Activated CD4-positive, alpha-beta T cell treated with anti-CD3 and anti-CD28 coated beads, Interleukin-10, Interleukin-2, amounts not matched to agents 100 ng/mL and 50 ng/mL, durations not matched to agents 16 hours and 8 hours (primary cell): ENCODE measurements at places on chromosomes 5 and 9.

GRCh38 chr9:34463098-34463900 lies 4.7 kb downstream of the DNAI1 start:
- DNase-seq, result peak; percentile 64

DNA sequence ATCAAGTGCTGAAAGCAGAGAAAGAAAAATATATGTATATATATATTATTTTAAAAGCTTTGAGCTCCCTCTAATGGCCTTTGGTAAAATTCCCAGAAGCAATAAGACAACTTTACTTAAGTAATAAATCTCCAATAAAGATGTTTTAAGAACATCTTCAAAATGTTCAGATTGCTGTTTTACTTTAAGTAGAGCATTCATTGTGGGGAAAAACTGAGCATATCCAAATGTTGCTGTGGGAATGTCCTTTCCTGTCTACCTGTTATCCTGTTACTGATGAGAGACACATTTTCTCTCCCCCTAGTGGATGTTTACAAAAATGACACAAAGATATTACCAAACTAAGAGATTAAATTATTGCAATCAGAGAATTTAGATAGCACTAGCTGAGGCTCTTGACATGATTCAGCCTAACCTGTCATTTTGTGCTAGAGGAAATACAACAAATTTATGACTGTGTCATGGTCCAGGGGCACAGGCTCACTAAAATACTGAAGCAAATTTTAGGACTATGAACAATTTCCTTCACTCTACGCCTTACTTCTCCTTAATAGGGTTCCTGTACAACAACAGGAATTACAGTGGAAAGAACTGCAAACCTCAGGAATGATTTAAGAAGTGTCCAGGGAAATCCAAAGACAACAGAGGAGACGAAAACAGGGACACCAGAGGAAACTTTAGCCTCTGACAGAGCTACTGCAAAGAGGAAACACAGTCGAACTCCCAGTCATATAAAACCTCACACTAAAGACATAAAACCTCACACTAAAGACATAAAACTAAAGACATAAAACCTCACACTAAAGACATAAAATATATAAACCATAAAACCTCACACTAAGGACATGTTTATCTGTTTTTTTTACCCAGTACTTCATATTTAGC lies 24.3 kb upstream of the PRRC1 start:
- peak; percentile 31 for DNase-seq

GRCh38 chr9:69180200-69180599 lies 6.1 kb downstream of the TJP2 start:
- no peak for DNase-seq

- no peak for DNase-seq
Observed at GRCh38 chr9:123957168-123957721, 27.3 kb upstream of the DENND1A start.

DNA sequence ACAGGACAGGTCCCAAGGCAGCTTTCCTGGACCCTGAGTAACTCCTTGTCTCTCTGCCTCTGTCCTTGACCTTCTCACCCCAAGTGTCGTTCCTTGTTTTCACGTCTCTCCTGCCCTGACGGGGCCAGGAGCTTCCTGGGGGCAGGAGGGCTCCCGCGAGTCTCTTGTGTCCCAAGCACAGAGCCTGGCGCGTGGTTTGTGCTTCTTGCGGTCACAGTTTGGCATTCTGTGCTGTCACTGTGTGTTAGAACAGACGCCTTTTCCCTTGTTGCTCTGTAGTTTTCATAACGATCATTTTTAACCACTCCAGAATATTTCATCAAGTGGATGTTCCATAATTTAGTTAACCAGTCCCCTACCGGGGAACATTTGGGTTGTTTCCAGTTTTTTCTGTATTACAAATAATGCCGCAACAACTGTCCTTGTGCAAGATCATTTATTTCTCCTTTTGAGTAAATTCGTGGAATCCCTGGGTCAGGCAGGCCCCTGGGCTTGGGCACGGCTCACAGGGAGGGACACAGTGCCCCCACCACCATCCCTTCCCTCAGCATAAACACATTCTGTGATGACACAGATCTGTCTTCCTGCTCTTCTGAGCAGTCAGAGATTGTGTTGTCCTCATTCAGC lies 71.9 kb downstream of the TSPAN17 start:
- no peak for DNase-seq

DNA sequence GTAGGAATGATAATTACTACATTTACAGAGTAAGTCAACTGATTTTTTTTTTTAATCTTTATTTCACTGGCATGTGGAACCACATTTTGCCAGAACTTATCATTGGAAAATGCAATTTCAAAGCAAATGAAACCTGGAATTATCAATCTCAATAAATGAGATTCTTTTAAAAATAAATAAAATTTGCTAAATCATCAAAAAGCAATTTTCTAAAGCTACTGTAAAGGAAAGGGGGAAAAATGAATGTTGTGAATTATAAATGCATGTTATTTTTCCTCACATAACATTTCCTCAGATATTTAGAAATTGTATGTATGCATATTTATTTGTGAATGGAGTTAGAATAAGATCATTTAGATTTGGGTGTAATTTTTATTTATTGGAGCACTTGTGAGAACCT lies 89.9 kb upstream of the GRHPR start:
- no peak for DNase-seq

DNA sequence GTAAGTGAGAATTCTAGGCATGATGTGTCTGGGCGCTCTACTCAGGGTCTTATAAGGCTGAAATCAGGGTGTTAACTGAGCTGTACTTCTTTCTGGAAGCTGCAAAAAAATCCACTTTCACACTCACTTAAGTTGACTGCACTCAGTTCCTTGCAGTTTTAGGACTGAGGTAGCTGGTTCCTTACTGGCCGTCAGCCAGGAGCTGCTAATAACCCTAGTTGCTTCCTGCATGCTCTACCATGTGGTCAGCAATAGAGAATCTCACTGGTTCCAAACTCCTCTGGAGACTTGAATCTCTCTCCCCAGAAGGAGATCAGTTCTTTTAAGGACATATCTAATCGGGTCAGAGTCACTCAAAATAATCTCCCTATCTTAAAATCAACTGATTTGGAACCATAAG lies 911.2 kb downstream of the EFNA5 start:
- no peak for DNase-seq

DNA sequence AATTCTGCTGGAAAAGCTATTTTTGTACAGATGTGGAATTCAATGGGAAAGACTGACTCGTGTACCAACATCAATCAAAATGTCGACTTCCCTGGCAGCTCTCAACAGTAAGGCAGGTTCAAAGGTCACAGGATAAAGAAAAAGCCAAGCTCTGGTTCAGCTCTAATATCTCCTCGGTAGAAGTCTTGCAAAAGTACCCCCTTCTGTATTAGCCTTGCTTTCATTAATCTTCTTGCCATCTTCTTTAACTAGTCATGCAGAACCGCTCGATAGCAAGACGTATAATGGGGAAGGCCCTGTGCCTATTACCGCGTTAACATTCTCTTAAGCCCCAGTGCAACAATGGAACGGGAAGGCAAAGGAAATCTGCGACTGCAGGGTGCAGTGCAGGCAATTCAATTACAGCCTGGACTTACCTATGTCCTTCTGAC lies 201.2 kb downstream of the GAPVD1 start:
- DNase-seq, result no peak

GRCh38 chr5:24742334-24742733 lies 97.6 kb upstream of the CDH10 start:
- no peak for DNase-seq

DNA sequence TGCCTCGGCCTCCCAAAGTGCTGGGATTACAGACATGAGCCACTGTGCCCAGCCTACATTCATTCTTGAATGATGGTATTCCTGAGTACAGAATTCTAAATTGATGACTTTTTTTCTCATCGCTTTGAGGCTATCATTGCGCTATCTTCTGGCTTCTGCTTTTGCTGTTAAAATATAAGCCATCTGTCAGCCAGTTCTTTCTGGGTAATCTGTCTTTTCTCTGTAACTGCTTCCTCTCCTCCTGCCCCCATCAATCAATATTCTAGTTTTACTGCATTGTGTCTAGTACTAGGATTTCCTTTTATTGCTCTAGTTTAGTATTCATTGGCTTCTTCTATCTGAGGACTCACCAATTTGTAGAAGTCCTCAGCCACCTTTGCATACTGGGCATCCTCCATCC lies 89.0 kb downstream of the PLPP1 start:
- DNase-seq, result no peak

DNA sequence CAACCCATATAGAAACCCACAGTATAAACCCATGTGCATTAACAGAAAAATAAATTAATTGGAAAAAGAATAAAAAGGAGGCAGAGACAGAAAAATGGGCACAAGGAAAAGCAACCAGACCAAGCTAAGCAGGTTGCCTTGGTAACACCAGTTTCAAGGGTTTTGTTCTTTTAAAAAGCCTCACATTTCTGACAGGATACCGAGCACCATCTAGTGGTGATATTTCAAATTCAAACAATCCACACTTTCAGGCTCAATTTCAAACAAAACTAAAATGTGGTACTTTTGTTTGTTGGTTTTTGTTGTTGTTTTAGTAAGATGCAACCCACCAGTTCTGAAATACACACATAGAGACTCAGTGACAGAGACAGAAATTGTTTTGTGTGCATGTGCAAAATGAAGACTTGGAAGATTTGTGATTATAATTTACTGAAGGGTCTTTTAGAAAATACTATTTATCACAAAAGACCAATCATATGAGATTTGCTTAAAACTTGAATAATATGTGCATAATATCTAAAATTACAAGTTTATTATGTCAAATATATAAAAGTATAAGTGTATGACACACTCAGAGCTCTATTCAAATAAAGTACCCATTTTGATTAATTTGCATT lies 318.2 kb downstream of the SLCO4C1 start:
- DNase-seq, result peak; percentile 46

GRCh38 chr9:27722866-27723265 lies 149.6 kb upstream of the C9orf72 start:
- DNase-seq, result no peak

DNA sequence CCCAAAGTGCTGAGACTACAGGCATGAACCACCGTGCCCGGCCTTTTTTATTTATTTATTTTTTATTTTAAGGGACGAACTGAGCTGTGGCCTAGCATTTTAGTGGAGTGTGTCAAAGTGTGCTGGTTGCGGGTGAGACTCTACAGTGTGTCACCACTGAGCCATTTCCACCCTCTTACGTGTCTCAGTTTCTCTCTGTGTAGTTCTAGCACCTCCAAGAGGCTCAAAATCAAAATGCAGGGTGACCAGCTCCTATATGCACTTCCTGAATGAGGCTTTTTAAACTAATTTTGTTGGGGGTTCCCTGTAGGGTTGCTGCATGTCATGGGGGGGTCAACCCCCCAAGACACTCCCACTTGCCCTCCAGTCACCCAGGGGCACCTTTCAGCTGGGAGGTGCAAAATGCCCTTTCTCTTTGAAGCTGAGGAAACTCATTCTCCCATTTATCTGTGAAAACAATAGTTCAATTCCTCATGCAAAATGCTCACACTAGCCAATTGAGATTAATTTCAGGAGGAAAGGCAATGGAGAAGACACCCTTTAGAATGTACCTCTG lies 69.3 kb downstream of the COL15A1 start:
- no peak for DNase-seq

DNA sequence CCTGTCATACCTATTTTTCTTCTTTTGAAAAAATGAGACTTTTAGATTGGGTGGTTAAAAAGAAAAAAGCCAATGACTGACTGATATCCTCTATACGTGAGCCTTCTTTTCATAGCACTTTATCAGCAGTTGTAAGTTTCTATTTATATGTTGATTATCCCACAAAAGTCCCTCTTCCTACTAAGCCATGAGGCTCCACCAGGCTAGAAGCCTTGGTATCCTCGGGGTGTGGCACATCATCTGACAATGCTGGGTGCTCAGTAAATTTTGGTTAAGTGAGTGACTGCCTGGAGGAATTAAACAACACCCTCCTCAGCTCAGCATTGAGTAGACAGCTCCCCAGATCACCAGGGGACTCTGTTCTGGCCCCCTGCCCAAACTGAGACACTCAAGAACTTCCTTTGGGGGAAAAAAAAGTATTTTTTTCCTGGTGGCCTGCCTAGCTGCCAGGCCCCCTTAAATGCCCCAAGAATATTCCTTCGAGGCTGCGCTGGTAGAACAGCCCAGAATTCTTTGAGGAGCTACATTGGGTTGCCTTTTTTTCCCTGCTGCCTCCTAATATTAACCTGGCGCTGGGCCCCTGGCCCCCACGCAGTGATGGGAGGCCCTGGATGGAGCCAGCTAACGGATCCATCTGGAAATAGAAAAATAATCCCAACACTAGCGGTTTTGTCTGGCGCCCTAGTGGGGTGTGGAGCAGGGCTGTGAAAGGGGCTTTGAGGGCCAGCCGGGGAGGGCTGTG lies 23.4 kb upstream of the COL27A1 start:
- DNase-seq, result no peak

DNA sequence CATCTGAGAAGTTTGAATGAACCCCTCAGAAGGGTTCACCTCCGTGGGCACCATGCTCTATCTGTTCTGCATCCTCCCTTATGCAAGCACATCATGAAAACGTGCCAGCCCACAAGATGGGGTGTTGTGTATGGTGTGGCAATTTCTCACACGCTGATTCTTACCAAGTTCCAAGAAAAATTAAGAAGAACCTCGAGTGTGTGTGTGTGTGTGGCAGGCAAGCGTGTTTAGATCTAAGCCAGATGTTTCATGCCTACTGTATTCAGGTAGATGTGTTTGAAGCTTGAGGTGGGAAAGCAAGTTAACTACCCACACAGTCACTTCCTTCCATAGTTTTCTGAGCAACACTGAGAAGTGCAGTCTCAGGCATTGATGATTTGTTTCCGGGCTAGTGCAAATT lies 77.7 kb upstream of the GNA14 start:
- peak; percentile 65 for DNase-seq

GRCh38 chr9:81119591-81119990 lies 569.8 kb downstream of the TLE1 start:
- DNase-seq, result no peak

DNA sequence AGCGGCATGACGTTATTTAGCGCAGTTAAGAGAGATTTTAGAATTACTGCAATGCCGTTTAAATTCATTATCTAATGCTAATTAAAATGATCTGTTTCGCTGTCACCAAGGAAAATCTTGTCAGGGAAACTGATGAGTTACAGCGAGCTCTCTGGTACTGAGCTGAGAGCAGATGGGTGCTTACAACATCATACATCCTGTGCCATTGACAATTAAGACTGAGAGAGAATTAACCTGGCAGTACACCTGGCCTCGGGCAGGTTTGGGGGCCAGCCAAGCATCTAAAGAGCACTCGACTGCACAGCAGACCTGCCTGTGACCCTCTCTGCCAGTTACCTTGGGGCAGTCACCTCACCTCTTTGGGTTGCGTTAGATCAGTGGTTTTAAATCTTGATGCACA lies 55.0 kb downstream of the PUM3 start:
- no peak for DNase-seq

DNA sequence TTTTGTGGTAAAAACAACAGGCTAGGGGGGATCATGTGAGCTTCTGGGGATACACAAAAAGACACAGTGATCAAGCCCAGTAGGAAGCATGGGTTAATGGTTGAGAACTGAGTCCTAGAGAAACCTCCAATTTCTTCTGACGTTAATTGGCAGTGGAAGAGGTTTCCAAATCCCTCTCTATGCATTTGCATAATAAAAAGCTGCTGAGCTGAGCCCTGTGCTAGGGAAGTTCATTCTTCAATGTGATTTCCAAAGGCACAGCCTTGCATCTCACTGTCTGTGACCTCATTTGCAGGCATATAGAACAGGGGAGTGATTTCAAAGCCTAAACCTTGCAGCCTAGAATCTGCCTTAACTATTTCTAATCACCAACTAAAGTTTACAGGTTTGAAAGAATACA lies 812 bp downstream of the DNAH5 start:
- no peak for DNase-seq

- DNase-seq, result peak; percentile 36
Observed at GRCh38 chr9:34547960-34548611, 25.3 kb upstream of the ENHO start.

GRCh38 chr9:137452006-137452760 lies 7.0 kb downstream of the NSMF start:
- no peak for DNase-seq
